ENCODE measurements at places on chromosomes 13 and 19.

GRCh38 chr13:78764665-78765064 lies 105.7 kb upstream of the OBI1 start:
- no peak for DNase-seq

DNA sequence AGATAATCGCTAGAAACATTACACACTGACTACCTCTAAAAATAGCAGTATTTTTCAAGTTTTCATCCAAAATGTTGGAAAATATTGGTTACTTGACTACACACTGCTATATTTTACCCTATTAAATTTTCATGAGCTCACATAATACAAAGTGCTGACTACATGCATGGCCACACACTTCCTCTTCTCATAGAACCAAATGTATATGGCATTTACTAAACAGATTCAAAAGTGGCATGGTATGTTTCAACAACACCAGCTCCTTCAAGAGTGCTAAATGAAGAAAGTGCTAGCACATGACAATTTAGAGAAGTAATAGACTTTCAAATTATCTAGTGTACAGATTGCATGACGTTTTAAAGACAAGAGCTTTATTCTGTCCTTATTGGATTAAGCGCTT lies 780.4 kb upstream of the SLITRK6 start:
- DNase-seq, result no peak

DNA sequence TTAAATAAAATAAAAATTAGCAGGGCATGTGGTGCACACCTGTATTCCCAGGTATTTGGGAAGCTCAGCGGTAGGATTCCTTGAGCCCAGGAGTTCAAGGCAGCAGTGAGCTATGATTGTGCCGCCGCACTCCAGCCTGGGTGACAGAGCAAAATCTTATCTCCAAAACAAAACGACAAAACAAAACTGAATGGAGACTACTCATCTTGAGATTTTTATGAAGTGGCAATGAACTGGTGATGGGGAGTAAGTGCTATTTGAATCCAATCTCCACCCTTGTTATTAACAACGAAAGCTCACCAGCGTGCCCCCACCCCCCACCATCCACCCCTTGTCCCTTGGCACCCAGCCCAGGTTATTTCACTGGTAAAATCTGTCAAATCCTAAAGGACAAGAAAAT lies 45.2 kb upstream of the URI1 start:
- no peak for DNase-seq

DNA sequence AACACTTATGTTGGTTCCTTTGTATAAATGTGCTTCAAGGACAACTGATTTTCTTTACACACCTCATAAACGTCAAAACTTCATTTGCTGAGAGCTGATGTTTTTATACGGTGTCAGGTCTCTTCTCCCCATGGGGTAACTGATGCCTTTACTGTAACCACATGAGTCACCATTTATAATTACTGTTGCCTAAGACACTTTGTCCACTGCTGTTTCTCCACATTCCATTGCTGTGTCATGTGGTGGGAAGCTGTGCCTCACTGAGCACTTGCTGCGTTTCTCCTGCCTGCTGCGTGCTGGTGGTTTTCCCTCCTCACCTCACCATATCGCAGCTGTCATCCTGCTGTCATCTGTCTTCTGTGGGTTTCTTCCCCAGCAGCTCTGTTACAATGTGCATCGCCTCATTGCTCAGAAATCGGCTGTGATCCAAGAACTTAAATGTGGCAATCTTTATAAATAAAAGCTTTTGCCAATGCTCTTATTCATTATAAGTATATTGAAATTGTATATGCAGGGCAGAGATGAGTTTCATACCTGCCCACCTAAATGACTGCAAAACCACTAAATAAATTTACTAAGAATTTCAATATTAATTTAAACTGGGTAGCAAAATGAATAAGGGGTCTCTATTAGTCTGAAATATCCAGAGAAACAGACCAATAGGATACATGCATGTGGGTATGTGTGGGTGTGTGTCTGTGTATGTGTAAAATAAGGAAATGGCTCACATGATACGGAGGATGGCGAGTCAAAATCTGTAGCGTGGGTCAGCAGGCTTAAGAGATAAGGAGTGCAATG lies 547.0 kb upstream of the SLITRK5 start:
- DNase-seq, result peak; percentile 89

DNA sequence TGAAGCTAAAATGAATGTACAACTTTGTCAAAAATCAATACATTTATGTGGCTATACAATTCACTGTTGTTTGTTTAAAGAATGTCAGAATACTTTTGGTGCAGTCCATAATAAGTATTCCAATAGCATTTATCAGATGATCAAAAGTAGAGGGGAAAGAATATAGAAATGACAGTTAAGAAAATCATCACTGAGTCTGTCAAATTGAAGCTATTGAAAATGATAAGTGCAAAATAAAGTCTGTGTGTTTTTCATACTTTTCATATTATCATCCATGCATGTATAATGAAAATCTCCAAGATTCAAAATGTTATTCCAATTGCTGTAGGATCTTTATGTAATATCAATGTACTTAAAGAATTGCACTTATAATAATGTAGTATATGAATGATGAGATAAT lies 93.3 kb upstream of the ATXN8OS start:
- DNase-seq, result no peak

DNA sequence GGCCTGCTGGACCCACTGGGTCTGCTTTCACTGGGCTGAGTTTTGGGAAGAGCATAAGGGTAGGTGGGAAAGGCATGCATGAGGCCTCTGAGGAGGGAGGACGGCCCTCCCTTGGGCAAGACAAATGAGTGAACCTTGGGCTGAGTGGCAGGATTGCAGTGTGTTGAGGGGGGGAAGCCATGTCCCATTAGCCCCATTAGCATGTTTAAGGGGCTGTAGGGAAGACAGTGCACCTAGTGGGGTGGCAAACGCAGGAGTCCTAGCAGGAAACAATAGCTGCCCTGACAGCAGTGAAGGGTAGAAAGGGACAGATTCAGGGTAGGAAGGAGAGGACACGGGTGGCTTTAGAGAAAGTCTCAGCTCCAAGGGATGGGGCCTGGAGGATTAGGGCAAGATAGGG lies 3.1 kb upstream of the ZBTB45 start:
- DNase-seq, result no peak

- no peak for DNase-seq
Observed at GRCh38 chr13:42906257-42906656, 85.8 kb downstream of the EPSTI1 start.

DNA sequence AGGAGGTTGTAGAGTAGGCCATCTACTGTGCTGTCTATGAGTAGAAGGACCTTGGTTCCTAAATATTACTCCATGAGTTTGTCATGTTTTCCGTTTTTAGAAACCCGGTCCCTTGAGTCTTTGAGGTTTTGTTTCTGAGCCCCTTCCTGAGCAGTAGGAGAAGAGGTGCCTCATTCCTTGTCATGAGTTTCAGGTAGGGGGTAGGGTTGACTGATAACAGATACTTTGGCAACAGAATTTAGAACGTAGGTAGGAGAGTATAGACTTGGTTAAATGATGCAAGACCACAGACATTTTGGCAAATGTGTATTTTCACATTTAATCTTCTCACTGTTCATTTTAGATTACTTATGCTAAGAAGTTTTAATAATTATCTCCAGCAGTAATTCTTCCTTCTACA lies 24.6 kb downstream of the LMO7 start:
- DNase-seq, result no peak

- DNase-seq, result no peak
Observed at GRCh38 chr13:42707048-42707447, 74.3 kb upstream of the FAM216B start.

GRCh38 chr13:35470671-35471661 lies 5.5 kb downstream of the MAB21L1 start:
- no peak for DNase-seq

GRCh38 chr13:113064534-113065405 lies 40.8 kb upstream of the F7 start:
- peak; percentile 31 for DNase-seq

DNA sequence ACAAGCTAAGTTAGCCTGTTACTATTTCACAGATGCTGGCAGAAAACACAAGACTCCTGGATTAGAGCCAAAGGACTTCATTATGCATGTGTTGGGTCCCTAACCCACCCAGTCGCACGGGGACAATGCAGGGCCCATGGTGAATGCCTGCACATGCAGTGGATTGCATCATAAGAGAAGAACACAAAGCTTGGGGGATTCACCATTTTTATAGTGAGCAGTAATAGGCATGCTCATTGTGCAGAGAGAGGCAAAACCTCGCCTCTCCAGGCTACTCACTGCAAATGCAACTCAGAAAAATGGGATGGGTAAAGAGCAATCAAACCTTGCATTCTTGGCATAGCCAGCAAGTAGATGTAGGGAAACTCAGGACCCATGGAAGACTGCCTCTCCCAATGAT lies 115.8 kb downstream of the DIAPH3 start:
- DNase-seq, result no peak

- no peak for DNase-seq
Observed at GRCh38 chr19:46606019-46606418, 4.9 kb downstream of the CALM3 start.

- DNase-seq, result no peak
Observed at GRCh38 chr19:1243768-1244692, 2.5 kb downstream of the ATP5F1D start.

GRCh38 chr19:49084206-49085019 lies 838 bp upstream of the SNRNP70 start:
- no peak for DNase-seq

DNA sequence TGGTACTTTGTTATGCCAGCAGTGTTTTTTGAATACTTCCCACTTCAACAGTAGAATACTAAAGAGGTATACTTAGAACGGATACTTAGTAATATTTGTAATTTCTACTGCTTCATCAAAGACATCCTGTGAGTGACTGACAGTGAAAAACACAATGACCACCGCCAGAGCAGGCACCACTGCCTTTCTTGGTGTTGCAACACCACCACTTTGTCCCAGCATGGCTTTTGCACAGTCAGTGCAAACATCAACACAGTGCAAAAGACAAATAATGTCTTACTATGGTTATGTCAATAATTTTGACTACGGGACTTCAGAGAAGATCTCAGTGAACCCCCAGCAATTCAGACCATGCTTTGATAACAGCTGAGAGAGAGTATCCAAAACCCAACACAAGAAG lies 220.5 kb downstream of the RBM26 start:
- DNase-seq, result no peak

- no peak for DNase-seq
Observed at GRCh38 chr19:55176076-55176475, 4.0 kb downstream of the SYT5 start.

DNA sequence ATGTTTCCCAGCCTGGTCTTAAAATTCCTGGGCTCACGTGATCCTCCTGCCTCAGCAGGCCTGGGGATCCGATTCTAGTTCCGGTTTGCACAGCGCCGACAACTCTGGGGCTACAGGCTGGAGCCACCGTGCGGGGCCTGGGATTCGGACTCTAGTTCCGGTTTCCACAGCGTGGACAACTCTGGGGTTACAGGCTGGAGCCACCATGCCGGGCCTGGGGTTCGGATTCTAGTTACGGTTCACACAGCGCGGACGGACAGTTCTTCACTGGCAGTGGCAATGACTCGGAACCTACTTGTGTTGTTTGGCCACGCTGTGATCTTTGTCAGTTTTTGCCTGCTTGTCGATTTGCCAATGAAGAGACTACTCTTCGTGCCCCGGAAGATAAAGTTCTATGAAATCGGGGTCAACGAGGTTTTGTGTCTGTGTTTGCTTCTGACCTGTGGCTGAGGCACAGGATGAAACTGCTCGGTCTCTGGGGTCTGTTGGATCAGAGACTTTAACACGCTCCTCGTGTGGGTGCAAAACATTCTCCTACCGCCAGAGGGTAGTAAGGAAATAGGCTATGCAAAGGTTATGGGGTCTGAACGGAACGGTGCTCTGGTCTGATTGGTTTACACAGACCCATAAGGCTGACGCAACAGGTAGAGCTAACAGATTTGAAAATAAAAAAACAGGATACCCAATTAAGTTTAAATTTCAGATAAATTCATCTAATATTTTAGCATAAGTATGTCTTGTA lies 12.1 kb upstream of the ZSCAN1 start:
- DNase-seq, result no peak

- no peak for DNase-seq
Observed at GRCh38 chr19:54030895-54031586, 32.7 kb downstream of the VSTM1 start.

DNA sequence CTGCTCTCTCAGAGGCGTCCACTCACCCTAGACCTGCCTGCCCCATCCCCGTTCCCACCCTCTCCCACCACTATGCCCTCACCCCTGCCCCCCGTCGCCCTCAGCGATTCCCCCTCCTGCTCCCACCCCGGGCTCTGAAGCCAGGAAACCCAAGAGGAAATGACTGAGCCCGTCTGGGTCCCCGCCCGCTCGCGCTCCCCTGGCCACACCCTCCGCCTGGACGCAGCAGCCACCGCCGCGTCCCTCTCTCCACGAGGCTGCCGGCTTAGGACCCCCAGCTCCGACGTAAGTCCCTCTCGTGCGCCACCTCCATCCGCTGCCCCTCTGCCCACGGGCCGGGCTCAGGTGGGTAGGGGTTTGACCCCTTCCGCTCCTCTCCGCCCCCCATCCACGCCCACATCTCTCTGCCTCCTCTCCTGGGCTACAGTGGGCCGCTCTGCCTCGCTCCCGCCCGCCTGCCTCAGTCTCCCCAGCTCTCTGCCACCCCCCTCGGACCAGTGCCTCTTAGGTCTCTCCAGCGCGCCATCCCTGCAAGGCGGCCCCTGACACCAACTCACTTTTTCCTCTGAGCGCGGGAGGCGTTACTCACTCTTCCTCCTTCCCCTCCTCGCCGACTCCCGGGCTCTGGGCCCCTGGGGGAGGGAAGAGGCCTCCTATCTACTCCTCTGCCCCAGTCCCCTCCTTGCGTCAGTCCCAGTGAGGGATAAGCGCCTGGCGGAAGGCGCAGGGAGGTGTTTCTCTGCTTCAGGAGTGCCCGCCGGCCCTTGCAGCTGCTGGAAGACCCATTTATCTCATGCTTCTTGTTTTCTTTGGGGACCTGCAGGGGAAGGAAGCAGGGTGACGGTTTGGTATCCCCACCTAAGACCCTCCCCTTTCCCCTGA lies at the start of gene FXYD5:
Gene FXYD5, plus strand, starts transcription at position 211 of the 882 bp plus-strand sequence. CDS start 816 bp downstream, outside the sequence.
- no peak for DNase-seq

- DNase-seq, result no peak
Observed at GRCh38 chr13:65034266-65034665, 2195.9 kb downstream of the PCDH9 start.

- peak; percentile 44 for DNase-seq
Observed at GRCh38 chr19:45817010-45817724, 2.1 kb upstream of the RSPH6A start.

DNA sequence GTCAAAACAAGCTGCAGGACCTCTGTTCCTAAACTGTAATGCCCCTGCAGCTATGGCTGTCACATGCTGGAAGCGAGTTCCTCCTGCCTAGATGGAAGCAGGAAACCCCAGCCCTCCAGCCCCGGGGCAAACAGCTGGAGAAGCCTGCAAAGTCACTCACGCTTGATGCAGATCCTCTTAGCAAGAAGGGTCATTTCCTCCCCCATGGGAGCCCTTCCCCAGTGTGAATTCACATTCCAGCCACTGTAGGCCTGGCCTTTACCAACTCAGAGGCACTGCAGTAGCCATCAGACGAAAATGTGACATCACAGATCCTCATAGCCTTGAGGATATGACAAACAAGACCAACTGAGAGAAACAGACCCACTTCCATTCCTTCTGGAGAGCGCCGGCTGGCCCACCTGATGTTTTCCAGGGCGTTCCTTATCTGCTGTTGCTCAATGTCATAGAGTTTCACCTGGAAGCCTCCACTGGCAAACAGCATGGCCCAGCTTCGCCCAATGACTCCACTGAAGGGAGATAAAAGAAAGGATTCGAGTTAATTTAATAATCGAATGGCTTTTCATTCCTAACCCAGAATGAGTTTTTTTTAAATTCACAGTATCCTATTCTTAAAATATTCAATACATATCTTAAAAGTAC lies 13.5 kb downstream of the CRYL1 start:
- no peak for DNase-seq

Data from GM04503 (cell line).